Stimulated activated CD4-positive, alpha-beta T cell treated with anti-CD3 and anti-CD28 coated beads, TNF-alpha, amount 100 ng/mL, for 1 hour (primary cell): ENCODE measurements at places on chromosomes 4 and X.

DNA sequence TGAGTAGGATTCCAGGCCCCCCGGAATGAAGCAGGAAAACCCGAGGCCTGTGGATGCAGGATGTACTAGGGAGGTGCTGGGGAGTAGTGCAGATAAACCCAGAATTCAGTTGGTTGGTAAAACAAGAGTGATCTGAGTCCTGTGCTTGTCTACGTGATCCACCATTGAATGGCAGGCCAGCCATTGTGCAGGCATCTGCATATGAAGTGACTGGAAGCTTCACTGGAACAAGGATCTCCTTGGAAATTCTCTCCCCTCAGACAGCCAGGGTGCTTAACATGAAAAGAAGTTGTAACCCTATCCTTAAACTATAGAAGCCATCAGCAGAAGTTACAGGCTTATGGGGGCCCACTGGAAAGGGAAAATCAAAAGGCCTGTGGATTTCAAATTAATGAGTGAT is 656 bp upstream of the GSPT2 start:
- no peak for DNase-seq

DNA sequence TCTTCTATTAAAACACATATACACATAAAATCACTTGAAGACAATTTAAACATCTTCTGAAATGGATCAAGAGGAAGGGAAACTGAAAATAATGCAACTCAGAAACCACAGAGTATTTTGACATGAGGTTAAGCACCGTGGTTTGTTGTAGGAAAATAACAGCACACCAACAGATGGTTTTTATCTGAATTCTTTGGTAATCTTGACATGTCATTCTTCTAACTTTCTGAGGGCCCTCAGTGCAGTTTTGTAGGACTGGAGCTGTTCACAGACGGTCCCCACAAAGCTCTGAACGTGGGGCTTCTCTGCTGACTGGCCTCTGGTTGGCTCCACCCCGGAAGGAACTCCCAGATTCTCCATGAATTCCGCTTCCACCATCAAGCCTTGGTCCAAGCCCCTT is 16.0 kb upstream of the TLR8 start:
- DNase-seq, result no peak

DNA sequence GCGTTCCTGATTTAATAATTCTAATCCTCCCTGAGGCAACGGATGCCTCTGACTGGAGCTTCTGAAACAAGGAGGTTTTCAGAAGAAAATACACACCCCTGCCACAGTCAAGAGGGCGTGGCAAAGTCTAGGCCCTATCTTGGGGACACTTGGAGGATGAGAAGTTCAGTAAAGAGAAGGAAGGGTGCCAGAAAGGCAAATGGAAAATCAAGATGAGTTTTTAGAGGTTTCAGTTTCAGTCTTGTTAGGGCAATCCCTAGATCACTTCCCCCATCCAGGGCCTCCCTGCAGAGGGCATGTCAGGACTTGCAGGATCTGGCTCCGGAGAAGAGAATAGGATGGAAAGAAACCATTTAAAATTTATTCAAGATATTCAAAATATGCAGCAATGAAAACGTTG is 28.5 kb upstream of the FGF2 start:
- no peak for DNase-seq

- DNase-seq, result no peak
These were observed 30.2 kb downstream of the SPANXD start for GRCh38 chrX:141668371-141668770.

DNA sequence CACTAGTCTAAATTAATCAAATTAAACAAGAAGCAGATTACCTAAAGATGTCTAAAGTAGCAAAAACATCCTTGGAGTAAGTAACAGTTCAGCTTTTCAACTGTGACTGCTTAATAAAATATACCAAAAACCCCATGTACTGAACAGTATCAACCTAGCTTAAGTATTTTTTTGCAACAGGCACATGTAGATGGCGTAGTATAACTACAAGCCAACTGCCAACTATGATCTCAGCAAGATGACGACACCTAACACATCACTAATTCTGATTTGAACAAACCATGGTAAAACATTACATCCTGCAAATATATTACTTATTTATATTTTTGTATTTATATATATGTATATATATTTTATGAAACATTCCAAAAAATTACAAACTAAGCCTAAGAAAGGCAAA is 24.5 kb downstream of the DHX15 start:
- no peak for DNase-seq

GRCh38 chrX:134936542-134936941 is 54.2 kb upstream of the SMIM10 start:
- no peak for DNase-seq

GRCh38 chr4:36260731-36261130 is 16.4 kb upstream of the ARAP2 start:
- no peak for DNase-seq
